ENCODE measurements at places on chromosomes 2 and 18.

GRCh38 chr2:192195548-192196418 is 1.1 kb upstream of the TMEFF2 start:
- no peak for DNase-seq

GRCh38 chr2:40178171-40178778 is 273.6 kb downstream of the SLC8A1 start:
- no peak for DNase-seq

DNA sequence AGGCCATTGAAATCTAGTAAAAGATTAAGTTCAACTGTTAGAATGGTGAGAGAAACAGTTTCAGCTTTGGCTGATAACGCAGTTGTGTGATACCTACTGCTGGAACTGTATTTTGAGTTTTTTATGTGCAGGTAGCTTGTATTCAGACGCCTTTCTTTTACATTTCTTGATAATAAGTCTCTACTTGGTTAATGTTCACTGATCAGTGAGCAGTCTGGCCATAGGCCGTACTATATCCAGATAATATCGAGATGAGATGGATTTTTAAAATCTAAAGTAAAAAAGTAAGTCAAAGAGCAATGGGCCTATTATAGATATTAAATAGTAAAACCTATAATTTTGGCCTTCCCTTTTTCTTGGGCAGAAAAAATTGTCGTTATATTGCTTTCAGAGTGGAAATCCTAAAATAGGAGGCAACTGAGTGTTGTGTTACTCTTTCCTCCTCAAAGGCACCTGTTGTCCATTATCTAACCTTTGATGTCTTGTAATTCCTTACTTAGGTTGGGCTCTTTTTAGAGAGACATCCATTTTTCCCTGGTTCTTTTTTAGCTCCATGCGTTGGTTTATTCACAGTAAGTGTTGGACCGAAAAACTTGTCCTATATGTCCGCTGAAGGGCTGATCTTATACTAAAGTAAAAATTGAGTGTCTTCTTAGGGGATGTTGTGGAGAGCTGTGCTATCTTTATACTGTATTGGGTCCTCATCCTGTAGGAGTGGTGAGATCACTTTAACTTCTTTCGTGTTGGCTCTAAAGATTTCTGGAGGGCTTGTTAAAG is 1.7 kb downstream of the EML4 start:
- no peak for DNase-seq

- no peak for DNase-seq
Observed at GRCh38 chr2:214624166-214624760, 185.2 kb downstream of the BARD1 start.

DNA sequence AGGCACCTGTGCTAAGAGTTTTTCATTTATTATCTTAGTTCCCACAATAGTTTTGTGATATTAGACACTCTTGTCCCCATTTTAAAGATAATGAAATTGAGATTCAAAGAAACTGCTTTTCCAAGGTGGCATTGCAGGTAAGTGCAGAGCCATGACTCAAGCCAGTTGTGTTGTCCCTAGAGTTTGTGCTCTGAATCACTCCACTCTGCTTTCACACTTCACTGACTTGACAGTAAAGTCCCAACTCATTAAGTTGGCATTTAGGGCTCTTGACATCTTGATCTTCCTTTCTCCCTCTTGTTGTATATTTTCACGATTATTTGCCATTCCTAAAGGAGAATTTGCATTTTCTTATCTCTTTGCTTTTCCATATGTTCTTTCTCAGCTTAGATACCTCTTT is 114.3 kb downstream of the DIS3L2 start:
- no peak for DNase-seq

GRCh38 chr2:231708773-231709635 is 679 bp downstream of the PTMA start:
- DNase-seq = peak; percentile 60

GRCh38 chr2:31429759-31430438 is 15.4 kb upstream of the XDH start:
- DNase-seq = no peak

DNA sequence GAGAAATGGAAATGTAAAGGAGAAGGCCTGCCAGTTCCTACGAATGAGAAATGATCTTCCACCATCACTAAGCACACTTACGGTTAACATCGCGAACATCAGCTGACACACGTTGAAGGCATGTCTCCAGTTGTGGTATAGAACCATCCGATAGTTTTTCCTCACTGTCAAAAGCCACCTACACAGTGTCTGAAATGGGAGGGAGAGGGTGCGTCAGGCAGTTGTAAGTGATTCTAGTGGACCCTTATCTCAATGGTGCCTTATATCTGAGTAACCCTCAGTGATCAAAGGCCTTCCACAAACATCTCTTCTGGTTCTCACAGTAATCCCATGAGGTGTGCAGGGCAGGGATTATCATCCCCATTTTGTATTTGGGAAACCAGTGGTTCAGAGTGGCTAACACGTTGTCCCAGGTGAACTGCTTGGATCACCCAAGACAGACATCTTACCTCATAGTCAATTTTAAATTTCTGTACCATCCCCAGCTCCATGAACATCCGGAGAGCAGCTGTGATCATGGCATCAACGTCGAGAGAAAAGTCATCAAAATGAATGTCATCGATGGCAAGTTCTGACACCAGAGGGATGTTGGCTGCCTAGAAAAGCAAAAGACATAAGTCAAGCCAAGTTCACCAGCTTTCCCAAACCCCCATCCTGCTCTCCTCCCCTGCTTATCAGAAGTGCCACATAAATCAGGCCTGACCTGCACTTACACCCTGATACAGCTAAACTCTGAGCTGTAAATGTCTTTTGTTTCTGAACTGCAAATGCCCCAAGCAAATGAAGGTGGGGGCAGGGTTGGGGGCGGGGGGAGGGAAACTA is 335.2 kb downstream of the AGPS start:
- DNase-seq = no peak

DNA sequence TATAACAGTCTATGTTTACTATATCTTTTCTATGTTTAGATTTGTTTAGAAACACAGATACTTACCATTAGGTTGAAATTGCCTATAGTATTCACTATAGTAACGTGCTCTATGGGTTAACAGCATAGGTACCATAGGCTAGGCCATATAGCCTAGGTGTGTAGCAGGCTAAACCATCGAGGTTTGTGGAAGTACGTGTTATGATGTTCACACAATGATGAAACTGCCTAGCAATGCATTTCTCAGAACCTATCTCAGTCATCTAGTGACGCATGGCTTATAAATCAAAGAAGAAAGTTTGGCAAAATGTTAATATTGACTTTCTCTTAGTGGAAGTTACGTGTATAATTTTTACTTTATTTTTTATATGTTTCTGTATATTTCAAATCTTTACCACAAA is 466.2 kb upstream of the NRP2 start:
- no peak for DNase-seq

DNA sequence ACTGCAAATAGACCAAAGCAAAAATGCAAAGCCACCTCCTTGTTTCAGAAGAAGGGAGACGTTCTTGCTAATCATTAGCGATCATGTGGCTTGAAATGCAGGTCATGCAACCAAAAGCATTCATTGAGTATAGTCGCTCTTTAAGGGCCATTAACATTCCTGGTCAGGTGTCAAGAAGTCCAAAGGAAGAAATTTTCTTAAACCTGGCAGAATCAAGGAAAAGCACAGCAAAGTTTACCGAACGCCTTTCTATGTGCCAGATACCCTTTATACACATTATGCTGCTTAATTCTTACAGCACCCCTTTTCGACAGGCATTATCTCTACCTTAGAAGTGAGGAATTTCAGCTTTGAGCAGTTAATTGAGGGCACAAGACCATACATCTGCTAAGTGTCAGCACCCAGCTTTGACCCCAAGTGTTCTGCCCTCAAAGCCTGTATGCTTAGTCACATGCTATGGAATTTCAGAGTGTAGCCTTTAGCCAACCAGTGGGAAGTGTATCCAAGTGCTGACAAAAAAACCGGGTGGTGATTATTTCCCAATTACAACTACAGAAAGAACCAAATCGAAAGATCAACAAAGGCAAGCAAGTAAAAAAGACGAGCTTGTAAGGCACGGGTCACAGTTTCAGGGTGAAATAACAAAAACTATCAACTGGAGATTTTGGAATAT is 70.8 kb downstream of the EPHA4 start:
- no peak for DNase-seq

GRCh38 chr2:229407170-229407569 is 136.1 kb upstream of the PID1 start:
- no peak for DNase-seq

- DNase-seq = peak; percentile 9
Observed at GRCh38 chr2:240563951-240564560, 3.9 kb downstream of the DUSP28 start.

DNA sequence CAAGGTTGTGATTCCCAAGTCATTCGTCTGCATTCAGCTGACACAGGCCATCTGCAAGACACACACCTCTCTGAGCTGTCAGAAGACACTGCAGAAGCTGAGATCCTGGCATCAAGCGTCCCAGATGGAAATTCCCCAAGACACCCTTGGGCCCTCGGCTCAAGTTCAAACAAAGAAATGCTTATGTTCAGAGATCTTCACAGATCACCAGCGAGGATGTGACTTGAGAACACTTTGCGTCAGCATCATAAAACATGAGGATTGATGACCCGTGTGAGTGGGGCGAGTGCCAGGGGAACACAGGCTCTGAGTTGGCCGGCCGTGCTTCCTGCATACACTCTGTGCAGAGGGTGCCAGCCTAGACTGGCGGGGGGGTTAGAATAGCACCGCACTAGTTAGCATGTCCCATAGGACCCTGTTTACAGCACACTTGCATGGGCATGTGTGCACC is 36.8 kb downstream of the KCNIP3 start:
- DNase-seq = no peak

GRCh38 chr18:55778788-55779690 is 191.0 kb upstream of the TCF4 start:
- DNase-seq = peak; percentile 18

- DNase-seq = no peak
Observed at GRCh38 chr2:30217644-30218337, 13.5 kb upstream of the LBH start.

- no peak for DNase-seq
Observed at GRCh38 chr2:357811-358210, 69.9 kb upstream of the ALKAL2 start.

DNA sequence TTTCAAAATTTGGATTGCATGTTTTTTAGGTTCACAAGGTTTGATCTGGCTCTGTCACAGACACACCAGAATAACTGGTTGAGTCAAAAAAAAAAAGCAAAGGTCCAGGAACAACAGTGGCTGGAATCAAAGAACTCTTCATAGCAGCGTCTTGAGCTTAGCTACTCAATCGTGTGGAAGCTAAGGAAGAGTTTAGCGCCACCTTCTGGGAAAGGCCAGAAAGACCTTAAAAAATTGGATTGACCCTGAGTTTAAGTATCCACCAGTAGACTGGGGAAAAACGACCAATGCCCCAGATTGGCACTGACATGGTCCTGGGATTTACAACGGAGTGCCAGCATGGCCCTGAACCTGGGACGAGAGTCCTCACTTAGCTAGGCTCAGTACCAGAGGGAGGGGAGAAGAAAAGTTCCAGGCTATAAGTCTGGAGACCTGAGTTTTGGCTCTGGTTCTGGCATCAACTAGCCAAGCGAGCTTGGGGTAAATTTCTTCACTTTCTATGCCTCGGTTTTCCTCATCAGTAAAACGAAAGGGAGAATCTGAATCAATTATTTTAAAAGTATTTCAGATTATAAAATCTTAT is 71.1 kb upstream of the TFCP2L1 start:
- DNase-seq = no peak

- DNase-seq = no peak
Observed at GRCh38 chr2:195818526-195818925, 161.5 kb downstream of the SLC39A10 start.

DNA sequence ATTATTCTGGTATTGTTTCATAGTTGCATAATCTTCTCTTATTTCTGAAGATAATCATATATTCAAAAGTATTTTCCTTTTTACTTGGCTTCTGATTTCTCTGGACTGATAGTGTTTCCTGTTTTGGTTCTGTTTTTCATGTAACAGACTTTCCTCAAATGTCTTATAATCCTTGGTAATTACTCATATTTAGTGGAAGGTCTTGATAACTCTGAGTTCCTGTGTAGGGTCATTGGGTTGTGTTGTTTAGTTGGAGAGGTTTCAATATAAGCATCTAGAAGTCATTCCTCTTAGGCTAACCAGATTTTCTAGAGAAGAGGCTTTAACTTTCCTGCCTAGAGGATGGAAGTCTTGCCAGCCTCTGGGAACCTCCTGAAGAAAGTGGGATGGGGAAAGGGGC is 23.8 kb downstream of the MFSD6 start:
- DNase-seq = no peak

DNA sequence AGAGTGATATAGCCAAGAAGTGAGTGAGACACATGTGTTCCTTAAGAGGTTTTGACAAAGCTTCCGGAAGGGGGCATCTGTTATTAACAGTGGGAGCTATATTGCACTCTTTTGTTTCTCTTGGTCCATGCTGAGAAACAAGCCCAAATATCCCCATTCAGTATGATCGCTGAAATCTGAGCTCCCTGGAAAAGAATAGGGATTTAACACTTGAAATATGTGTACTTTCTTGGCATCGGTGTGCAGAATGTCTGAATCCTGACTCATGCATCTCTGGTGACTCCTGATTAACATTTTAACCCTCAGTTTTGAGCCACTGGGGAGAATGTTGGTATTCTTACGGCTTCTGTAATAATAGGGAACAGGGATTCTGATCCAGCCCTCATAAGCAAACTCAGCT is 448.1 kb downstream of the TSN start:
- no peak for DNase-seq

DNA sequence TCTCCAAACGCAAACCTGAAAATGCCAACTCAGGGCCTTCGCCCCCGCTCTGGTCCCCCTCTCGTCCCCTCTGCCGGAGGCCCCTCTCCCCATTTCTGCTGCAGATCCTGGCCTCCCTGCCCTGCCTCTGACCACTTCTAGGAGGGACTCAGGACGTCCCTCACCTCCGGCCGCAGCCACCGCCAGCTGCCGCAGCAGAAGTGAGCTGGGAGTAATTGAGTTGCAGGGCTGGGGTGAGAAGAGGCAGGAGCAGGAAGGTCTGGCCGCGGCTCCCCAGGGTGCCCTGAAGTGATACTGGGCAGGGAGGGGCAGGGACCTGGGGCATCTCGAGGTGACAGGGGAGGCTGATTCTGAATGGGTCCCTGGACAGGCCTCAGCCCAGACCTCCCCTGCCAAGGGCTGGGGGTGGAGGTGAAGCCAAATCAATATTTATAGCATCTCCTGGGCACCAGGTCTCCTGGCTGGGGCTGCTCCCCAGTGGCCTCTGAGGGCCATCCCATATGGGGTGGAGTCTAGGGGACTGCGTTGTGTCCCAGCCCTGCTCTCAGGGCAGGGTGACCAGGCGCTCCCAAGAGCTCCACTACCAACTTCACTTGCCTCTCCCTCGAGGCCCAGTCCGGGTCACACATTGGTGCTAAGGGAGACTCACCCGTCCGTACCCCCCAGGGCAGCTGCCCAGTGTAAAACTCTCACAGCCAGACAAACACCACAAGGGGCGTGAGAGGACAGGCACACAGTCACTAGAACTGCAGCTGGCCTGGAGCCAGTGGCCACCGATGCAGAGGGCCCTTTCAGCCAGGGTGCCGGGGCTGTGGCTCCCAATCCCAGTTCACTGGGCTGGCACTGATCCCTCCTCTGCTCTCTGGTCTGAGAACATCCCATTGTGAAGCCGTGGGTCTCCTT is 33.0 kb downstream of the KCNIP3 start:
- DNase-seq = no peak

GRCh38 chr2:55161295-55162210 is 70.5 kb downstream of the CLHC1 start:
- no peak for DNase-seq

All from memory B cell (primary cell).